ENCODE measurements at places on chromosomes 1 and 21.

GRCh38 chr1:236602171-236602570 is 2.1 kb downstream of the HEATR1 start:
- DNase-seq: no peak

DNA sequence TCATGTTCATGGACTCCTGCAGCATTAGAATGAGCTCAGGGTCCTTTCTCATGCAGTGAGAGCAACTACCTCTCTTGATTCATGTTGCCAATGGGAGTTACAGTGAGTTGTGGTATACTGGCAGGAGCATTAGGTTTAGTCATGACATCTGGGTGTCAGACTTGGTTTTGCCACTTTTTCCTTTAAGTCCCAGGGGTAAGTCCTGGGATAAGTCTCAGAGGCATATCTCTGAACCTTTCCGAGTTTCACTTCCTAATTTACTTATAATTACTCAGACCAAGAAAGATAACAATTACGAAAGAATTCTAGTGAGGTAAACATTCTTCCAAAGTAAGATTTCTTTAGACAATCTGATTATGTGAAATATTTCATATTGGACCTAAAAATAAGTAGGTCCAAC is 606.0 kb downstream of the SMYD3 start:
- no peak for DNase-seq

- DNase-seq: no peak
Measured at GRCh38 chr21:46048926-46049889, 48.7 kb upstream of the COL6A2 start.

GRCh38 chr1:228744356-228744755 is 9.1 kb downstream of the RHOU start:
- DNase-seq: no peak

- no peak for DNase-seq
Measured at GRCh38 chr1:89206373-89206772, 7.6 kb upstream of the GBP4 start.

GRCh38 chr1:15636436-15636835 is 19.2 kb downstream of the DDI2 start:
- DNase-seq: no peak

DNA sequence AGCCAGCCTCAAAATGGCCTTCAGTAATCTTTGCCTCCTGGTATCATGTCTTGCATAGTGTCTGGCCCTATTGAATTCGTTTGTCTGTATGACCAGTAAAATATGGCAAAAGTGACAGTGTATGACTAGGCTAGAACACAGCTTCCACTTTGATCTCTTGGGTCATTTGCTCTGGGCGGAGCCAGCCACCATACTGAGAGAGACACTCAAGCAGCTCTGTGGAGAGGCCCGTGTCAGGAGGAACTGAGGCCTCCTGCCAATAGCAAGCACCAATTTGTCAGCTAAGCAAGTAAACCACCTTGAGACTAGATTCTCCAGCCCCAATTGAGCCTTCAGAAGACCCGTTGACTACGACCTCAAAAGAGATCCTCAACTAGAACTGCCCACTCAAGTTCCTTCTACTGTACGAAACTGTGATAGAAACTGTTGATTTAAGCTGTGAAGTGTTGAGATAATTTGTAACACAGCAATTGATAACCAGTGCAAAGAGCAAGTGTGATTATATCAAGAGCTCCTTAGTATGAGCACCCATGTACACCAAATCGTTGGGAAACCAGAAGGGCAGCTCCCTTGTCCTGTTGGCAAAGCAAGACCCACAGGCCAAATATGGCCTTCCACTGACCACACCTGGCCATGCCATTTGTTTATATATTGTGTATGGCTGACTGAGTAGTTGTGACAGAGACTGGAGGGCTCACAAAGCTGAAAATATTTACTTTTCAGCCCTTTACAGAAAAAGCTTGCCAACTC is 52.7 kb upstream of the SERBP1 start:
- DNase-seq: no peak

DNA sequence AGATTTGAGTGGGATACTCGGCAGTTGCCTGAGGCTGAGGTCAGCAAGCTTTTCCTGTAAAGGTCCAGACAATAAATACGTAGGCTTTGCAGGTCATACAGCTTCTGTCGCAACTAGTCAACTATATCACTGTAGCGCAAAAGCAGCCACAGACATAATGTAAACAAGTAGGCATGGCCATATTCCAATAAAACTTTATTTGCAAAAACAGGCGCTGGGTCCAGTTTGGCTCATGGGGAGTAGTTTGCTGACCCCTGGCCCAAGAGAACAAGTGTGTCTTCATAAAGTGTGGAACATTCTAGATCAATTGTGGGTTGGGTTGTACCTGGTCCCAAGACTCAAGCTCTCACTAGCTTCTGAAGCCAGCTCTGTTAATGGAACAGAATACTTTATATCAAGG is 78.8 kb downstream of the MIS18A start:
- DNase-seq: no peak

DNA sequence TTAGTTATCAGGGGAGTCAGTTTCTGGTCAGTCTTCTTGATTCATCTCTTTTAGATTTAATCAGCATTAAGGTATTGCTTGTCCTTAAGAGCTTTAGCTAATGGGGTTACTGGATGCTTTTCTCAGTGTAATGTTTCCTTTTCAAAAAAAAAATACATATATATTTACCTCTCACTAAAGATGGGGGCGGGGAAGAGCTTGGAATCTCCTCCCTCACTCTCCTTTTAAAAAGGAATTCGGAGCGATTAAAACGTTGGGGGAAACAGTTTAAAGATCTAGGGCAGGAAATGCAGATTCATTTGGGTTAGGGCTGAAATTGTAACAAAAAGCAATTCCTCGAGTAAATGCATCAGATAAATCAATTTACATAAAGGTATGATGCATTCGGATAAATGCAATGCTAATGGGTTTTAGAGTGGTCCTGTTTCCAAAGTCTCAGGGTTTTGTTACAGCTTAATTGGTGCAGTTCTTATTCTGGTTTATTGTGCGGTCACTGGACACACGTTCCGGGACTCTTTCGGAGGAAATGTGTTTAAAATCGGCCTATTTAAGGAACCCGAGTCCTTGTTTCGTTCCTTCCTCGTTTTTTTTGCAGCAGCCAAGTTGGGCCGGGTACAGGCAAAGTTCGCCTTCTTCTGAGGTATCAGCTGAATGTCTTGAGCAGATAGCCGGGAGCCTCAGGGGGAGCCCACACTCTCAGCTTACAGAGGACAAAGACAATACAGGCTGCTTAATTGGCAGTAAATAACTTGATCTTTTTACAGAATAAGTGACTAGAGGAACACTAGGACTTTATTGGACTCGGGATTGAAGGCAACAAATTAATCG is 1.6 kb downstream of the LMO4 start:
- peak; percentile 23 for DNase-seq

DNA sequence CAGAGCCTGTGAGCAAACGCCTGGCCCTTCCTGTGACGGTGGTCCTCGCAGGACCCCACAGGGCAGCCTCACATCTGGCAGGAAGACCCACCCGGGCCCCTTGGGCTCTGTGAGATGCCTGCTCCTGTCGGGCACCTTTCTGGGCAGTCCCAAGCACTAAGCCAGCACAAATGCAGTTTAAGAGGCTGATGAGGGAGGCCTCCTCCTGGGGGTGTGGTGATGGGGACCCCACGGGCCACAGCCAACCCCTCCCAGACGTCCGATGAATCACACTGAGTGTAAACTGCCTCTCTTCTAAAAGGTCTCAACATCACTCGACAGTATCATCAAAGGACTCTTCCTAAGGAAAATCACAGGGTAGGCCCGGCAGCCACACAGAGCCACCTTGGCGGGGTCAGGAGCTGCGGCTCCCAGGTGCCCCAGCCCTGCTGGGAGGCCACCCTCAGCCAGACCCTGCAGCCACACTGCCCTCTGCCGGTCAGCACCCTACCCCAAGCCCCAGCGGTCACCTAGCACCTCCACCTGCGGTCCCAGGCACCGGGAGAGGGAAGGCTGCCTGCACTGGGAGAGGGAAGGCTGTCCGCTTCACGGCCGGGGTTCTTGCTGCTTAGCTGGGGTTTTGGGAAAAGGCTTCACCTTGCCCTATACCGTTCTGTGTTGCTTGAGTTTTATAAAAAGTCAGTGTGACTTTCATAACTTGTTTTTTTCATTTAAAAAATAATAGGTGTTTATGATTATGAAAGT is 3.9 kb upstream of the PRKCZ start:
- DNase-seq: peak; percentile 39

- DNase-seq: peak; percentile 16
Measured at GRCh38 chr1:36321119-36321951, 2.1 kb downstream of the EVA1B start.

DNA sequence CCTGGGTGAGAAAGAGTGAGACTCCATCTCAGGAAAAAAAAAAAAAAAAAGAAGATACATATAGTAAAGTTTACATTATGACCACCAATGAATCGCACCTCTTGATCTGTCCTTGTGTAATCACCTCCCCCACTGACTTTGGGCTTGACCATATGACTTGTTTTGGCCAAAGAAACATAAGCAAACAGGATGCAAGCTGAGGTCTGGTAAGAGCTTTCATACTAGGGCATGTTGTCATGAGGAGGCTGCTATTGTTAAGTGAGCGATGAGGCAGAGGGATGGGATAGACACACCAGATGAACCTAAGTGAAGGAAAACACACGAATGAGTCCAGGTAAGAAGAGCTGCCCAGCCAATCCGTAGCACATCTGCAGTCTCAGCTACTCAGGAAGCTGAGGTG is 10.7 kb downstream of the ENAH start:
- DNase-seq: no peak

DNA sequence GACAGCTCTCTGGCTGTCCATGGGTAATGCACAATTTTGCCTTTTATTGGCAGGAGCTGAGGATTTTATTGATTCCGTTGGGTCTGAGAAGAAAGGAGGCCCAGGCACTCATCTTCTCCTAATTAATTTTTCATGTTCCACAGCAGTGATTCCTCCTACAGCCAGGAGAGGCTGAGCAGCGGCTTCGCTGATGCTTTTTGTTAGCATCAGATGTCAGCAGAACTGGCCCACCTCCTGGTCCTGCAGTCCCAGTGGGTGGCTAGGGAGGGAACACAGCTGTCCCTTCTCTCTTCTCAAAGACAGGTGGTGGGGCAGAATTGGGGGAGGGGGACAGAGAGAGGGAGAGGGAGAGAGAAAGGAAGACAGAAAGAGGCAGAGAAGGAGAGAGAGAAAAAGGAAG is 5.7 kb downstream of the MT1HL1 start:
- no peak for DNase-seq

DNA sequence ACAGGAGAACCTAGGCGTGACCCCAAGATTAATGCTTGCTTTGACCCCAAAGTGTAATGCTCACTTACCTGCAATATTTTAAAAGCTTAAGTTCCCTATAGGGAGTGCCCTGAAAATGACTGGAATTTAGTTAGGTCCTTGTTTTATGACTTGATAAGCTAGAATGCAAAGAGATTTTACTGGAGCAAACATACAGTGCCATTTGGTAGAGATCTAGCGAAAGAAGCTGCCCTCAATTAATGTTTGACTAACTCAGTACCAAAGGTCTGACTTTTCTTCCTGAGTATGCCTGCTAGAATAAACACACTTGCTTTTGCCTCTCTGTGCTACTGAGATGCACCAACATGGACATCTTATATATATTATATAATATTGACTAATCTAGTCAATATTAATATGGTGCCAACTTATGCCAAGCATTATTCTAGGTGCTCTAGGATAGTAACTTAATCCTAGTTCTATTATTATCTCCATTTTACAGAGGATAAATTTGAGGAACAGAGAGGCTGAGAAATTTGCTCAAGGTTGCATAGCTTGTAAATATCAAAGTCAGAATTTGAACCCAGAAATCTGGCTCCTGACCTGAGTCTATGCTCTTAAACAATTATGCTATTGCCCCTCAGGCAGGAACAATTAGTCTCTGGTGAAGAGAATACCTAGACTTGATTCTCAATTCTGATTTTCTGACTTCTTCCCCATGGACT is 18.2 kb downstream of the S100A10 start:
- DNase-seq: peak; percentile 62

DNA sequence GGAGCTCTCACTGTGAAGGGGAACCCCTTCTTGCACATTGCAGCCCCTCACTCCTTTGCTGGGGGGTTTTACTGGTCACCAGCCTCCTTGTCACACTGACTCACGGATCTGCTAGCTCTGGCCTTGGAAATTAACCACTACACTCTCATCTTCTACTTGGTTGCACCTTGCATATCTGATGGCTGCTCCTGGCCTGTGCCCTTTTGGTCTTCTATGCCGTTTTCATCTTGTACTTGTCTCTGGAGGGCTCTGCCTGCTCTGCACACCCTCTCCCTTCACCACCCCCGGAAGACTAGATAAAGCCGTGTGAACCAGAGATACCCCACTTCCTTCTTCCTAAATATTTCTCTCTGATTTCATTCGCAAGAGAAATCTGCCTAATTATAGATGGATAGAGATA is 44.6 kb downstream of the CD247 start:
- DNase-seq: no peak

DNA sequence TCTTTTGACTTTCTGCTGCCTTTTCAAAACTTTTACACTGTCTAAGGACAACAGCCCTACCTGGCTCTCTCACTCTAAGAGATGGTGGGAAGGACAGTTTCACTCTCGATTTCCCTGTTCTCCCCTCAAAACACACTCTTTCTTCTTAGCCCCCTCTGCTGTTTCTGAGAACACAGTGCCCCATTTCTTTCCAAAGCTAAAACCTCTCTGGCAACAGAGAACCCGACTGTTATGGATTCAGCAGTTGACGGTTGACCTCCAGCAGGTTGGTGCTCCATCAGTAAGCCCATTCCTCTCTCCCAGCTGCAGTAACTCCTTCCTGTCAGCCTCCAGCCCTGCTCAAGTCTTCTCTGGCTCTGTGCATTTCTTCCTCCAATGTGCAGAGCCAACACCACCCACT is 88.2 kb upstream of the ABCD3 start:
- DNase-seq: no peak

GRCh38 chr1:101178341-101178687 is 58.5 kb upstream of the S1PR1 start:
- no peak for DNase-seq

DNA sequence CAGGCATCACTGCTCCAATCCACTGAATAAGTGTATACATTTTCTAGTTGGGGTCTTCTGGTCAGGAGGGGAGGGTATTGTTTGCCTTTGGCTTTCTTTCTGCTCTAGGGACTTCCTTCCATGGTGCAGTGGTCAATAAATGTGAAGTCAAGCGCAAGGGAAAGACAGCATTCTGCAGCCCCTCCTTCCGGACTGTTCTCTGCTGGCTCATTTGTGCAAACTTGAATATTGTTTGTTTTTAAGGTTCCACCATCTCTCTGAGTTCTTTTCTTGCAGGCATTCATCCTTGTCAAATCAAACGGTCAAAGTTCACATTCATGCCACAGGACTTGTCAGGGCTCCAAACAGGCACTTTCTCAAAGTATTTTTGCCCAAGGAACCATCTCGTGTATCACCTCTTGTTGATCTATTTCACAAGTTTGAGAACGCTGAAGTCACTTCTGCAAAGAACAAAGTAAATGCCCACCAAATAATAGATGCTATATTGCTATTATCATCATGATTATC is 205.6 kb upstream of the KAZN start:
- DNase-seq: no peak

DNA sequence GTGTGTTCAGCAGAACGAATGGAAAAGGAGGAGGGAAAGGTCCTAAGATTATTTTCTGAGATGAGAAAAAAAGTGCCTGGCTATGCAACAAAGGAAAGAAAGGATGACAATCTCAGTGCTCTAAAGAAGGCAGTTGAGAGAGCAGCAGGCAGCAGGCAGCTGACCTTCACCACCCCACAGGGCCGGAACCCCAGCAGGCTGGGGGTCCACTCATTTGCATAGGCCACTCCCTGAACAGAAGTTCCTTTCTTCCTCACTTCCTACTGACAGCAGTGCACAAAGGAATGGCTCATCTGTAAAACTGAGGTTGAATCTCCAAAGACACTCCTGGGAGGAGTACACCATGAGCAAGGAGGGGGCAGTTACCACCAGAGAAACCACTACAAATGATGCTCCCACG is 41.4 kb upstream of the TNR start:
- no peak for DNase-seq

All from kidney glomerular epithelial cell (primary cell).